NCI-H2107 (cell line): ENCODE measurements at places on chromosomes 7 and 10.

- no peak for DNase-seq
Measured at GRCh38 chr10:88157981-88158465, 294.6 kb downstream of the PTEN start.

- no peak for DNase-seq
Measured at GRCh38 chr7:27466703-27467102, 196.0 kb downstream of the HIBADH start.

GRCh38 chr7:157468221-157469111, 131.7 kb downstream of the DNAJB6 start:
- DNase-seq: no peak

- no peak for DNase-seq
Measured at GRCh38 chr10:13223241-13223640, 10.9 kb downstream of the UCMA start.

DNA sequence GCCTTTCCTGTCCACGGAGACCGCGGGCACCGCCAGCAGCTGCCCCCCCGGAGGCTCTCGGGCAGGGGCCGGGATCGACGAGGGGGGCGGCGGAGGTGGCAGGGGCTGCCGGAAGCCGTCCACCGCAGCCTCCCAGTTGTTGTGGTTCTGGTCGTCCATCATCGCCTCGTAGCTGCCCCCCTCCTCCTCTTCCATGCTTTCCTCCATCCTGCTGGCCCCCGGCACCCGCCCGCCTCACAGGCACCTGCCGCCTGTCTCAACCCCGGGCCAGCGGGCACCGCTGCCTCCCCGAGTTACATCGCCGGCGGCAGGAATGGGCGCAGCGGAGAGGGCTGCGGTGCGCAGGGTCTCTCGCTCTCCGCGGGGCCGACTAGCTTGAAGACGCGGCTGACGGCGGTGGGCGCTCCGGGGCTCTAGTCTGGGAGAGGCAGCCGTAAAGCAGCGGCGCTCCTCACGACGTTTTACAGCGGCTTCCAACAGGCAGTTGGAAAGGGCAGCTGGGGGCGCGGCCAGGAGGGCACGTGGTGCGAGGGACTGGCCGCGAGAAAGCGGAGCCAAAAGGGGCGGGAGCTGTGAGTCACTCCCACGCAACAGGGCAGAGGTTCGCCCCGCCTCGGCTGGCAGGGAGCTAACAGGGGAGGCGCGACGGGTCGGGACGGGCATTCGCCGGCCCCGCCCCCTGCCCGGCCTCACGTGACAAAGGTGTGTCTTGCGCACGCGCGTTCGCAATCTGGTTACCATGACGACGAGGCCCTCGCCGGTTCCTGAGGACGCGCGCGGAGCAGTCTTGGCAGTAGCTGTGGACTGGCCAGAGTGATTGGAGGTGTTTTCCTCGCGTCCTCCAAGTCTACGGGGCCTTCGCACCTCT, at the start of gene CACUL1:
TSS of gene CACUL1 (minus strand) at position 415 of the 868 bp plus-strand sequence. CDS start at position 207, 208 bp downstream.
- peak; percentile 93 for DNase-seq

DNA sequence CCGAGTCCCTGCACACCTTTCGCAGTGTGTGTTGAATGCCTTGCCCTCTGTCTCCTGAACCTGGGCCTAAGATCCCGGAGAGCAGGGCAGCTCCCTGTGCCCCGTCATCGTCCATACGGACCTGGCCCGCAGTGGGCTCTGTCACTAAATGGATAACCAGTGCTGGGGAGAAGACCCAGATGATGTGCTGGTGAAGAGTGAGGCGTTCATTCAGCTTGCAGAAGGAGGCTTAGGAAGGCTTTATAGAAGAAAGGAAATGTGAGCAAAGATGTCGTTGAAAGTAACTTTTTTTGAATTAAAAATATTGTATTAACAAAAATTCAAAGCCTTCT, 34.4 kb downstream of the PFKFB3 start:
- no peak for DNase-seq

GRCh38 chr7:25456467-25457171, 228.3 kb upstream of the NPVF start:
- peak; percentile 1 for DNase-seq
